ENCODE measurements at places on chromosomes 11 and 22.

DNA sequence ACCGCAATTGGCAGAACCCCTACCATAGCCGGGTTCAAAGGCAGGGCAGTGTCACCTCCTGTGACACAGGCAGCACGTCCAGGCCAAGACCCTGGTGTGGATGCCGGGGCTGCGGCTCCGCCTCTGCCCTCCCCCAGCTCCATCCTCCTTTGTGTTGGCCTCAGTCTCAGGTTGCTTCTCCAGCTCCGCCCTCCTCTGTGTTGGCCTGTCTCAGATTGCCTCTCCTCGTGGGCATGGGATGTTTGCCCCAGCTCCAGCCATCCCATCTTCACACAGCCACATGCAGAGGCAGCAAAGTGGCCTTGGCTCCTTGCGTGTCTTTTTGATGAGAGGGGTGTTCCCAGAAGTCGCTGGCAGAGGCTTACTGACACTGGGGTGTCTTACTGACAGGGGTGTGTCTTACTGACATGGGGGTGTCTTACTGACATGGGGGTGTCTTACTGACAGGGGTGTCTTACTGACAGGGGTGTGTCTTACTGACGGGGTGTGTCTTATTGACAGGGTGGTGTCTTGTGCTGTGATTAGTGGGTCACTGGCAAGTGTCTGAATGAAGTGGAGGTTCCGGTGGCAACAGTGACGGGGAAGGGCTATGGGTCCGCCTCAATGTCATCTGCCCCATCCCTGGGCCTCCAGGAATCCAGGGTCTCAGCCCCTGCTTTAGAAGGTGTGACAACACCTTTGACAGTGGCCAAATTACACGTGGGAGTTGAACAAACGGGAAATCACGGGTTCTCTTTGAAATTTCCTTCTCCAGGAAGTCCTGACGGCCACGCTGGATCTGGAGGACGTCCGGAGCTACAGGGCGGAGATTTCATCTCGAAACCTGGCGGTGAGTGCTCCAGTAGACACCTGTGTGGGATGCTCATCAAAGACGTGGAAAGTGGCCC is 24.9 kb downstream of the NADSYN1 start:
- DNase-seq, result no peak

GRCh38 chr11:120346233-120346632 is 10.0 kb downstream of the ARHGEF12 start:
- DNase-seq, result no peak

DNA sequence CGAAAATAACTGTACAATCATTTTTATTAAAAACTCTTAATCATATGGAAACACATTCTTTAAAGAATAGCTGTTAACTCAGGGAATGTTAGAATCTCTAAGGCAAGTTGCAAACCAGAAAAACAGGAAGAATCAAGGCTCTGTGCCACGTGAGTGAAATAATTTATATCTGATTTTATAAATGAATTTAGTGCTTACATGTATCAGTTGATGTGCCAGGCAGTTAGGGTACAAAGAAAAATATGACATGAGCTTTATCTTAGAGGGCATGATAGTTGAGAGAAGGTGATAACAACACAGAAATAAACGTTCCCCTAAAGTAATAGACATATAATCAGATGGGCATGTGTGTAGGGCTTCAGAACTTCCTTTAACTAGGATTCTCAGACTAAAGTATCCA is 734.5 kb upstream of the CCDC179 start:
- no peak for DNase-seq

DNA sequence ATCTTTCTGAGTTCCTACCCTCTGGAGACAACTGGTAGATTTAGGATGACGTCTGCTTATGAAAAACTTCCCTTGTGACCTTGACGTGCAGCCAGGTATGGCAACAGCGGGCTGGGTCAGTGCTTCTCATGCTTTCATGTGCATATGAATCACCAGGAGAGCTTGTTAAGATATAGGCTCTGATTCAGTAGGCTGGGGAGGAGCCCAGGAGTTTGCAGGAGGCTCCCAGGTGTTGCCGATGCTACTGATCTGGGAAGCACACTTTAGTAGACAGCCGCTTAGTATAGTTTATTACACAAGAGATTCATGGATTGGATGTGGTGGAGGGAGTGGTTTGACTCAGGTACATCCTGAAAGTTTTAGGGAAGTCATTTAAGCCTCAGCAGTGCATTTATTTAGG is 23.8 kb downstream of the DIXDC1 start:
- peak; percentile 70 for DNase-seq

DNA sequence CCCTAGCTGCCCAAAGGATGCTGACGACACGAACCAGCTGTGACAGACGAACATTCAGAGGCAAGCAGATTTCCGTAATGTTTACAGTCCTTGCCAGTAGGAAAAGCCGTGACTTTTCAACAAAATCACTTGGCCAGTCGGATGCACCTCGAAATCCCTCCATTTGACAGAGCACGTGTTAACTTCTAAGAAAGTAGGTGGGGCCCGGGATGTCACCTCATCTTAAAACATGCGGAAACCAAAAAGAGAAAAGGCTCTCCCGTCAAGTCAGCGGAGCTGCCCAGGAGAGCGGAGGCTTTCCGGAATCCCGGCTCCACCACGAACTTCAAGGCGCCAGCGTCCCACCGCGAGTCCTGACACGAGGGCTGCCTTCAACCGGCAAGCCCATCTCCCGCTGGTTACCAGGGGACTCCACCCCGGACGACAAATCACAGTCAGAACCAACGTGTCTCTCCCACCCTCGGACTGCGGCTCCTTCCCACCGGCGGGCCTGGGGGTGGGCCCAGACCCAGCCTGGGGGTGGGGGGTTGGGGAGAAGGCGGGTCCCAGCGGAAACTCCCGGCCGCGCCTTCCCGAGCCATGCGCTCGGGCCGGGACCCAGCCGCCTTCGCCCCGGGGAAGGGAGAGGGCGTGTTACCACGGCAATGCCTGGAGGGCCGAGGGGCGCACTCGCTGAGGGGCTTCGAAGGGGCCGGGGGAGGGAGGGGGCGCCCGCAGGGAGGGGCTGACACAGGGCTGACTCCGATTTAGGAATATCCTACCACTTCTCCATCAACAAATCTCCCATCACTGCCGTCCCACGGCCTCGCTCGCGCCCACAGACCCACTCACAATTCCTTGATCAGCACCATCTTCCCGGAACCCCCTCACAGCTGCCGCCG is 475 bp downstream of the PITPNB start:
- peak; percentile 70 for DNase-seq

DNA sequence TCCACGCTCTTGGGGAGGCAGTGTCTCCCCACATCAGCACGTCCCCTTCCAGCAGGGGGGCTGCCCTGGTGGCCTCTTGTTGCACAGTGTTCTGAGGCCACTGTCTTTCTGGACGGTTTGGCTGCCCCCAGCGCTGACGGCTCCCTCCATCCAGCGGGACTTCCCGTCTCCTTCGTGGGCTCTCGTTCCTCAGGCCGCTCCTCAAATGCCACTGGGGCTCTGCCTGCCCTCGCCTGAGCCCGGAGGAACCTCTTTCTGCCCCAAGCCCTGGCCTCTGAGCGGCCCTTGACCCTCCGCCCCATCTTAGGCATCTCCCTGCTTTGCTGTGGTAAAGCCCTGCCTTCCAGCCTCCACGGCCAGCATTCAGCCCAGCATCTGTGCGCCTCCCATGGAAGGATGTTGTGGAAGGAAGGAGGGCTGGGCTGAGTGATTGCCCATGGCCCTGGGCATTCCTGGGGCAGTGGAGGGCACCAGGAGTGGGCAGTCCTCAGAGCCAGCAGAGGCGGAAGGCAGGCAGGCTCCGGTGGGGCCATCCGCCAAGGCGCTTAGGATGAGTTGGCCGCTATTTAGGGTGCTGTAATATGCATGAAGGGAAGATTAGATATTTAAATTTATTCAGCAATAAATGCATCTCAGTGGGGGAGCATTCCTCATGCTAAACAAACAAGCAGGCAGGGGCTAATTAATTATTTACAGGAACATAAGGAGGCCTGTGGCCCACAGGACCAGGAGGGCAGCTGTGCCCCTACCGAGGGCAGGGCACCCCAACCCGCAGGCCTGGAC is 17.8 kb downstream of the OTUB1 start:
- no peak for DNase-seq

DNA sequence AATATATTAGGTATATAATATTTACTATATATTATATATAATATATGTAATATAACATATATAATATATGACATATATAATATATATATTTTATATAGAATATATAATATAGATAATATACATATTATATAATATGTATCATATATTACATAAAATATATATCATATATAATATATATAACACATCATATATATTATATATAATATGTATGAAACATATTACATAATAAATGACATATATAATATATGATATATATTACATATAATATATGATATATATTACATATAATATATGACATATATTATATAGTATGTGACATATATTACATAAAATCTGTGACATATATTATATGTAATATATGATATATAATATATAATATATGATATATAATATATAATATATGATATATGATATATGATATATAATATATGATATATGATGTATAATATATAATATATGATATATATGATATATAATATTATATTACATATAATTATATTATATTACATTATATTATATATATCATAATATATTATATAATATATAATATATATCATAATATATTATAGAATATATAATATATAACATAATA is 119.5 kb upstream of the RIMBP3 start:
- no peak for DNase-seq

GRCh38 chr22:47781427-47782111 is 1019.1 kb downstream of the TBC1D22A start:
- no peak for DNase-seq

DNA sequence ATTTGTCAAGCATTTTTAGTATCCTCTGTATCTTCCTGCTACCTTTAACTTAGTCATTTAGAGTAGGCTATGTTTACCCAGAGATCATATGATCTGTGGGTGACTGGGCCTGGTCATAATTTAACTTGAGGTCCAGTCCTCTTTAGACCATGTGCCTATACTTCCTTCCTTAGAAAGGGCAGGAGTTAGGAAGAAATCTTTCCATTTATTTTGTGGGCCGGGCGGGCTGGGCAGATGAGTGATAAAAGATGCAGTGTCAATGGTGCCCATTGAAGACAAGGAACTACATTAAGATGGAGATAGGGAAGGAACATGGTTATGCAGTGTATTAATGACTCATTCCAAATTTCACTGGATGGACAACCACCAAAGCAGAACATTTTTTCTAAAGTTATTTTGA is 30.9 kb upstream of the PDE3B start:
- no peak for DNase-seq

DNA sequence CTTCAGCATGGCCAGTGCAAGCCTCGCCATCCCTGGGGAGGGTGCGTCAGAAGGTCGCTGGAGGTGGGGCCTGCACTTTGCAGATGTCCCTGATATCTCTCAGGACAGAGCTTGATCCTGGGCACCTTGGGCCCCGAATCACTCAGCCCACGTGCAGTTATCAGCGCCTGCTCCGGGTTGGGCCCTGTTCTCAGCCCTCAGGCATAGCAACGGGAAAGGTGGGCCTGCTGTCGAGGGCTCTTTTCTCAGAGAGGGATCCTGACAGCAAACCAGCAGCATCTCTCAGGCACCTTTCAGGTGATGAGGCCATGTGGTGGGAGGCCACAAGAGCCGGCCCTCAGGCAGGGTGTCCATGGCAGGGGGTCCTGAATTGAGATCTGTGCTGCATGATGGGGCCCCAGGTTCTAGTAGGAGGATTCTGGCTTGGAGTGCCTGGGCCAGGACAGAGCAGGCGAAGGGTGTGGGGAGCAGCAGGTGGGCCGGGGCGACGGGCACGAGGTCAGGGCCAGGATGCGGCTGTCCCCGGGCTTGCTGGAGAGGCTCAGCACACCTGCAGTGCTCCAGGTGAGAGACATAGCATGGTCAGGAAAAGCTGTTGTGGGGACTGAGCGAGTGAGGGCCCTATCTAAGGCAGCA is 280.5 kb downstream of the TBC1D22A start:
- DNase-seq, result no peak

DNA sequence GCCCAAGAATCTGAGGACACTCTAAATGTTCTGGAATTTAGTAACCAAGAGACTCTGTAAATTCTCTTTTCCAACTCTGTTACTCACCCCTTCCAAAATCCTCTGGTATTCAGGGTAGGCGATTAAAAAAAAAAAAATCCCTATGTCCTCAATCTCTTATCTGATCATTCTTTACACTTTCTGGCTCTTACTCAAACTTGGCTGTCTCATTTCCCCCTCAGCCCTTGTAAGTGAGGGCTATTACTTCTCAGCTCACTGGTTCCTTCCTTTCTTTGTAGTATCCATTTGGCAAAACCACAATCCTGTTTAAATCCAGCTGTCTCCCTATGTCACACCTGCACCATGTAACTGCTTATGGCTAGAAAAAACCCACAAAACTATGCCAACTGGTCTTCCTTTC is 12.7 kb upstream of the MSANTD2 start:
- DNase-seq, result peak; percentile 32

- DNase-seq, result peak; percentile 49
These were observed 64.8 kb upstream of the NUP160 start for GRCh38 chr11:47912843-47913437.

DNA sequence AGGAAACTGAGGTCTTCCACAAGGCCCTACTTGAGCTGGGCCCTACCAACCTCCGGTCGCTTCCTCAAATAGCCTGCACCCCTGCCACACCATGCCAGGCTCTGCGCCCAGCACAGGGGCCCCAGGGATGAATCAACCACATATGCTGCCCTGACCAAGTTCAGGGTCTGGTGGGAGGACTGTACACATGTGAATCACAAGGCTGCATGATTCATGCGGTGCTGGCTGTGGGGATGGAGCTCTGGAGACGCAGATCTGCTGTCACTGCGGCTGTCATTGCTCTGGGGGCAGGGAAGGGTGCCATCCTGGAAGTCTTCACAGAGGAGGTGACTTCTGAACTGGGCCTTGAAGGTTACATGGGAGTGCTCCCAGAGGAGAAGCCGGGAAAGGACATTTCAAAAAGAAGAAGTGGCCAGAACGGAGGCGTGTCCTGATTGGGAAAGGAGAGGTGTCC is 21.5 kb downstream of the CYTH4 start:
- DNase-seq, result peak; percentile 42

- DNase-seq, result no peak
These were observed 62.7 kb upstream of the KCNQ1OT1 start for GRCh38 chr11:2762451-2762850.

GRCh38 chr11:60367009-60367408 is 11.3 kb upstream of the MS4A7 start:
- DNase-seq, result no peak

Data from trophoblast cell (in vitro differentiated cells and primary cell).